Natural killer cell treated with Interleukin-12 subunit alpha and Interleukin-12 subunit beta and Interleukin-15 and Interleukin-18, amount 100 ng/mL, for 72 hours (primary cell): ENCODE measurements at places on chromosomes 7 and 10.

- no peak for DNase-seq
Measured at GRCh38 chr10:131134001-131134576, 177.4 kb downstream of the TCERG1L start.

- DNase-seq = no peak
Measured at GRCh38 chr7:104048055-104048454, 58.6 kb upstream of the RELN start.

DNA sequence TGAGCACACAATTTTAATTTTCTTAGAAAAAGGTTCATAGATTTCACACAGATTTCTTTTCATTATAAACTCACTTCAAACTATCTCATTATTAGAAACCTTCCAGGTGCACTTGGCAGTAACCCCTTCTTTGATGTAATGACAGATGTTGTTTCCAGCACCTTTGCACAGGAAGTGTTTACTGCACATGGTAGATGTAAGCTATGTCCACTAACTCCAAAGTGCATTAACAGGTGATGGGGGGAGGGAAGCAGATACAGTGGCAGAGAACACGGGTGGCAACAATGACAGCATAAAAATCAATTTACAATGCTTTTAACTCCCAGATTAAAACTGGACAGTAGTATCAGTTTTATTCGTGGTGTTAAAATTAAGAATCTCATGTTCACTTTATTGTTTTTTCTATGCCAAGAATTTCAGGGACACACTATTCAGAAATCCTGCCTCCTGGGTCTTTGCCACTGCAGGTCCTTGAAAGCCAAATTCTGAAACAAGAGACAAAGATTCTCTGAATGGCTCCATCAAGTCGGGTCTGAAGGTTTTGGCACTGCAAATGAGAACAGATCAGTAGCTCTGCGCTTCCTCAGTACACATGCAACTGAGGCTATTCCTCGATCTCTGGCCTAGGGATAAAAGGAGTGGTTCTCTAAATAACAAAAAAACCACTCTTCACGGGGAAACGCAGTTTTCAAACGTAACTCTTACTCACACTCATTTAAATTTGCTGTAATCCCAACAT, 187.7 kb downstream of the JAZF1 start:
- DNase-seq = no peak

- no peak for DNase-seq
Measured at GRCh38 chr7:34385384-34385783, 272.6 kb upstream of the NPSR1 start.

GRCh38 chr7:16841681-16842080, 36.9 kb upstream of the AGR2 start:
- DNase-seq = no peak

DNA sequence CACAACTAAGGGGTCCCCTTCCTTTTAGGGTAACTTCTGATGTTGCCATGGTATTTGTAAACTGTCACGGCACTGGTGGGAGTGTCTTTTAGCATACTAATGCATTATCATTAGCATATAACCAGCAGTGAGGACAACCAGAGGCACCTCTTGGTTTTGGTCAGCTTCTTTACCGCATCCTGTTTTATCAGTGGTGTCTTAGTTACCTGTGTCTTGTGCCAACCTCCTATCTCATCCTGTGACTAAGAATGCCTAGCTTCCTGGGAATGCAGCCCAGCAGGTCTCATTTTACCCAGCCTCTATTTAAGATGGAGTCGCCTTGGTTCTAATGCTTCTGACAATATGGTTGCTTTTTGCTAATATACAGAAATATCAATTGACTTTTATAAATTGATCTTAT, 54.9 kb downstream of the AHCYL2 start:
- DNase-seq = no peak

- DNase-seq = no peak
Measured at GRCh38 chr7:83366629-83367028, 203.9 kb upstream of the PCLO start.

DNA sequence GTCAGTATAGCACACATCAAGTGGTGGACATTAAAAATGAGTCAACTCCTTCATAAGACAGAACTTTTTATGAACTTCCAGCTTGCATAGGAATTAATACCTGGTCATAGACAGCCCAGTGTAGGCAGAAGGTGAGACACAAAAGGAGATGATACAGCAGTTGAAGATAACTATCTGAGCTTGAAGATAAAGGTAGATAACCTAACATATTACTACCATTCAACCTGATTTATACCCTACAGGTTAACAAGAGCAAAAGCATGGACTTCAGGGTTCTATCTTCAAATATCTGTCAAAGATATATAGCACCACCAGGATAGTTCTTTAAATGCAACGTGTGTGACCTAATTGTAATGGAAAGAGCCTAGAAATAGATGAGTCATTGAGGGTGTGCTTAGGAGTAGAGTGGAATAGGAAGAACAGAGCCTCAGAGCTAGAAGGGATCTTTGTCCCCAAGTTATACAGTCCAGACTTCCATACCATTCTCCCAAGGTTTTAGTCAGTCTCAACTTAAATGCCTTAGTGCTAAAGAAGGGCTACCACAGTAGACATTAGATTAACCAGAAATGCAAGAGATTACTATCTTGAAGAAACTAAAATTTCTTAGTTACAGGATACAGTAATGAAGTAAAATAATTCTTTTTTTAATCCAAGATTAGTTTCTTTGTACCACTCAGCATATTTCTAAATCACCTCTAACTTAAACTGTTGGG, 9.2 kb downstream of the ZNF800 start:
- DNase-seq = no peak

- DNase-seq = no peak
Measured at GRCh38 chr7:156036153-156036552, 223.9 kb upstream of the SHH start.

DNA sequence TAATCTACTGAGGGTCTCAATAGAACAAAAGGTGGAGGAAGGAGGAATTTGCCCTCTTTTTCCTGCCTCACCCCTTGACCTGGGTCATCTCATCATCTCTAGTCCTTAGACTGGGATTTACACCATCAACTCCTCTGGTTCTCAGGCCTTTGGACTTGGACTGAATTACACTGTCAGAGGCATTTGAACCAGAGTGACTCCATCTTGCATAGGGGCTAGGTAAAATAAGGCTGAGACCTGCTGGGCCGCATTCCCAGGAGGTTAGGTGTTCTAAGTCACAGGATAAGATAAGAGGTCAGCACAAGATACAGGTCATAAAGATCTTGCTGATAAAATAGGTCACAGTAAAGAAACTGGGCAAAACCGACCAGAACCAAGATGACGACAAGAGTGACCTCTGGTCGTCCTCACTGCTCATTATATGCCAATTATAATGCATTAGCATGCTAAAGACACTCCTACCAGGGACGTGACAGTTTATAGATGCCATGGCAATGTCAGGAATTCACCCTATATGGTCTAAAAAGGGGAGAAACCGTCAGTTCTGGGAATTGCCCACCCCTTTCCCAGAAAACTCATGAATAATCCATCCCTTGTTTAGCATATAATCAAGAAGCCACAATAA, 84.0 kb downstream of the C1GALT1 start:
- DNase-seq = no peak
